ENCODE measurements at places on chromosomes 2 and 18. TPM values are rescaled to one million over a fixed set of nuclear protein-coding genes. Genes with fewer than 3 reads are reported as not detected.
A peak's percentile ranks its signal among the peaks of the same experiment; 100 is the strongest.

HK2 gene
- total RNA-seq = 56.0 TPM

DLX1 gene
- total RNA-seq = not detected

IL37 gene
- total RNA-seq = not detected

SLC35G4 gene
- not detected for total RNA-seq

WIPF1 gene
- total RNA-seq = 3.8 TPM

RAX gene
- total RNA-seq = 0.03 TPM

DNA sequence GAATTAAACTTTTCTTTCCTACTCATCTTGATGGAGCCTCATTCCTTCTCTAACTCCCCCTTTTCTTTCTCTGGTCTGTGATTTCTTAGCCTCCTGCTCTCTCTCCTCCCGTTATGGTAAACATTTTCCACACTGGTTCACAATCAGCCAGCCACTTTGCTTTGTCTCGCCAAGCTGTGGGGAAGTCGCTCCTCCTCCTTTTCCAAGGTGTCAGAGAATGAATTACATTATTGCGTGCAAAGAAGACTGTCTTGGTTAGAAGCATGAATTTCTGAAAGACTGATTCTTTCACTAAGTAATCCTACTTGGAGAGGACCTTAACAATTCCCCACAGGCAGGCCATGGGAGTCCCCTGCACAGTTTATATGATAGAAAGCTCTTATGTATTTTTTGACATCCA is 46.1 kb downstream of the RASGRP3 start:
- DNase-seq = no peak

GRCh38 chr2:12326449-12327190 is 390.1 kb upstream of the TRIB2 start:
- DNase-seq = peak; percentile 62

DNA sequence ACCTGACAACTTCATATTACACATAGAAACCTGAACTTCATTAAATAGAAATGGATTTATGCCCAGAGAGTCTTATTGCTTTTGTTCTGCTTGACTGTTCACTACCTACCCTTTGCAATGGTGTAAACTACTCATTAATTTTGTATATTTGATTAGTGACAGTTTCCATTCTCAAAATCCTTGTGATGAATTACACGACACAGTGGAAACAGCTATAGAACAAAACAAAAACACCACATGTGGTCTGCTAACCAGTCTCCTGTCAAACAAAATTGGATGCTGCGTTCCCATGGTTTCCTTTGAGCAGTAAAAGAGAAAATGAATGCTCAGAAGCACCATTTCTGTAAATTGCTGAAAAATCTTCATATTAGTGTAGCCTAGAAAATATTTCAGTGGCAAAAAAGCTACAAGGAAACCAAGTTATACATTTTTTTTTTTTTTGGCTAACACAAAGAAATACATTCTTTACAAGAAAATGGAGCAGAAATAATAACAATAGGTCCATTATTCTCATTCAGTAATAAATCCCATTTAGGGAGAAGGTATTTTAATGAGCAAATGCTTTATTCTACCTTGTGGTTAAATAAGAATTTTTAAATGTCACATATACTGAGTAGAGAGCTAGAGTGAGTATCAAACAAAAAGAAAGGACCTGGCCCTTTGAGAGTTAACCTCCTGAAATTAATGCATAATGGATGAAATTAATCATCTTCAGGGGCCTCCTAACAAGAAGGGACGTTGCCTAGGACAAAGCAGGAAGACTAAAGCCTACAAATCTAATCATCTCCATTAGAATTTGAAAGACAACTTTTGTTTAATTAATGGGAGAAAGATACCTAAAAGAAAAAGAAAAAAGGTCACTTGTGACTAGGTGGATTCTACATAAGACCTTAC is 355.1 kb upstream of the ZC3H15 start:
- peak; percentile 36 for DNase-seq

- no peak for DNase-seq
These were observed 266.0 kb downstream of the ALPK2 start for GRCh38 chr18:58362829-58363271.

- DNase-seq = peak; percentile 29
These were observed 219.3 kb downstream of the NEDD4L start for GRCh38 chr18:58263055-58263957.

- peak; percentile 55 for DNase-seq
These were observed 8.7 kb upstream of the TGIF1 start for GRCh38 chr18:3441290-3441689.

- DNase-seq = no peak
These were observed 120.2 kb downstream of the LPIN1 start for GRCh38 chr2:11866358-11867335.

DNA sequence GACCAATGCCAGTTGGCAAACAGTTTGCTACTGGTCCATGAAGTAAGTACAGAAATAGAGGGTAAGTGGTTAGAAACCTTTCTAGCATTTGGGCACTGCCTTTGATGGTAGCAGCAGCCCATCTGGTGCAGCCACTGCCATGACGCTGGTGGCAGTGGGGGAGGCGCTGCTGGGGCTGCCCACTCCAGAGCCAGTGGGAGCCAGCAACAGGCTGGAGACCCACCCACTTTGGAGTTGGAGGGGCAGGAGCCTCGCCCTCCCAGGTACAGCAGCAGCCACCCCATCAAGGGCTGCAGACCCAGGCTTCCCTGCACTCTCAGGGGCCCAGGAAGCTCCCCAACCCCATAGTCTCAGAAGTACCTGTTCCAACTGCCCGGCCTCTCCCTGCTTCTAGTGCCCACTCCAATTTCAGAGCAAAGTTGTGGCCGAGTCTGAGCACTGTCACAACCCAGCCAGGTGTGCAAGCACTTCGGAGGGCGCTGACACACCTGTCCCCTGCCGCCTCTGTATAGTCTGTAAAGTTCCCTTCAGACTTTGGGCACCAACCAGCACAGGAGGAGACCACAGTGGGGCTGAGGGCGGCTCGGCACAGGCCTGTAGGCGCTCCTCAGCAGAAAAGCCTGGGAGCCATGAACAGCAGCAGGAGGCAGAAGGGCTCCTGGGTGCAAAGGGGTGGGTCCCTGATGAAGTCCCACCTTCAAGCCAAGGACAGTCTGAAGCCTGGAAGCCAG is 125.6 kb upstream of the CCDC150 start:
- no peak for DNase-seq

- no peak for DNase-seq
These were observed 17.9 kb downstream of the ANTXR1 start for GRCh38 chr2:69030800-69031428.

GRCh38 chr18:55272510-55273243 is 313.4 kb upstream of the CCDC68 start:
- DNase-seq = no peak

- no peak for DNase-seq
These were observed 57.6 kb upstream of the SERTAD2 start for GRCh38 chr2:64711252-64711800.
